ELR (cell line): ENCODE measurements at places on chromosomes 3 and 15.

GRCh38 chr3:11384074-11384473 is 111.9 kb downstream of the ATG7 start:
- no peak for DNase-seq

- no peak for DNase-seq
Measured at GRCh38 chr3:46501702-46502101, 3.9 kb downstream of the RTP3 start.

DNA sequence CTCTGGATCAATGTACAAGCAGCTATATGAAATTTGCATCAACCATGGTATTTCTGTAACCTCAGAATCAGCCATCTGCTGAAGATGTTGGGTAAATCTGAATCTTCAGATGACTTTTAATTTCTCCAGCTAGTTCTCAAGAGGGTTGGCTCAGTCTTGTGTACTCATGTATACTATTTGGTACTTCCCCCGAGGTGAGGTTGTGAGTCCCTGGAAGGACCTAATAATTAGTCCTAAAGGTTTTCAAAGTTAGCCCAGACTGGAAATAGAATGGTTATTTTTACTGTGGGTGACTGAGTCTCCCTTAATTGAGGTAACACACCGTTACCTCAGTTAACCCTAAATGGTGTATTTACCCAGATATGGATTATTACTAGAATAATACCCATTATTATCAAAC is 104.3 kb upstream of the THSD4 start:
- no peak for DNase-seq

GRCh38 chr3:116442331-116443021 is 2.8 kb downstream of the LSAMP start:
- no peak for DNase-seq

DNA sequence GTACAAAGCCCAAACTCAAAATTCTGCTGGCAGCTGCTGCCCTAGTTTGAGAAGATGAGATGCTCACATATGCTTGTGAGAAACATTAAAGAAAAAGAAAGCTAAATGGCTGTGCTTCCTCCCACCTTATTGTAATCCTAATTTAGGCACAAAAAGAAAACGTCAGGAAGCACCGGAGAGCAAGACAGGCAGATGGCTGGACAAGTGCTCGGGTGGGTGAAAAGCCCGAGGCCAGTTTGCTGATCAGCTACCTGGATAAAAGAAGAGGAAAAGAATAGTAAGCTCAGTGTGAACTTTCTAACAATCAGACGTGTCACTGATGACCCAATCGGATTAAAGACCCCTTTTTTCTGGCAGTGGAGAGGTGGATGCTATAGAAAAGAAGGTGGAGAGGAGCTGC is 368.0 kb upstream of the ATP10A start:
- DNase-seq = no peak

DNA sequence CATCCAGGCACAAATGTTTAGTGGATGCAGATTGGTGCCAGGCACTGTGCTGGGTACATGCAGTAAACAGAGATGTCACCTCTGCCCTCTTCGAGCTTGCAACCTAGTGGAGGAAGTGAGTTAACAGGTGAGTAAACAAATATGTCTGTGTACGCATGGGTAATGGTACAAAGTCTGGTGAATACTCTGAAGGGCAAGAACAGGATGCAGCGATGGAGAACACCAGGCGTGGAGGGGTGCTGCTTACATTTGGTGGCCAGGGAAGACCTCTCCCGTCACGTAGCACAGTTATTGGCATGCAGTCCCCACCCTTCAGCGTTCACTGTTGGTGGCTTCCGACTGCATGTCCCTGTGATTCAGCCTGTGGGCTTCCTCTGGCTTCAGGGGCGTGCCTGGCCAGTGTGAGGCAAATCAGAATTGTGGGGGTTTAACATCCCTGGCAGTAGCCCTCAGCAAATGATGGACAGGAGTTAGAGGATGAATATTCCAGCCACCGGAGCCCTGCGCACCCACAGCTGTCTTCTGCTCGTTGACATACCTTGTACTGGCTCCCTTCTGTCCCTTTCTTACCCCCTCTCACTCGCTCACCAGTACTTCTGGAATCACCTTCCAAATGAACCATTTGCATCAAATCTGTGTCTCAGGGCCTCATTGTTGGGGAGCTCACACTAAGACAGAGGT is 9.1 kb upstream of the HDAC11 start:
- no peak for DNase-seq

DNA sequence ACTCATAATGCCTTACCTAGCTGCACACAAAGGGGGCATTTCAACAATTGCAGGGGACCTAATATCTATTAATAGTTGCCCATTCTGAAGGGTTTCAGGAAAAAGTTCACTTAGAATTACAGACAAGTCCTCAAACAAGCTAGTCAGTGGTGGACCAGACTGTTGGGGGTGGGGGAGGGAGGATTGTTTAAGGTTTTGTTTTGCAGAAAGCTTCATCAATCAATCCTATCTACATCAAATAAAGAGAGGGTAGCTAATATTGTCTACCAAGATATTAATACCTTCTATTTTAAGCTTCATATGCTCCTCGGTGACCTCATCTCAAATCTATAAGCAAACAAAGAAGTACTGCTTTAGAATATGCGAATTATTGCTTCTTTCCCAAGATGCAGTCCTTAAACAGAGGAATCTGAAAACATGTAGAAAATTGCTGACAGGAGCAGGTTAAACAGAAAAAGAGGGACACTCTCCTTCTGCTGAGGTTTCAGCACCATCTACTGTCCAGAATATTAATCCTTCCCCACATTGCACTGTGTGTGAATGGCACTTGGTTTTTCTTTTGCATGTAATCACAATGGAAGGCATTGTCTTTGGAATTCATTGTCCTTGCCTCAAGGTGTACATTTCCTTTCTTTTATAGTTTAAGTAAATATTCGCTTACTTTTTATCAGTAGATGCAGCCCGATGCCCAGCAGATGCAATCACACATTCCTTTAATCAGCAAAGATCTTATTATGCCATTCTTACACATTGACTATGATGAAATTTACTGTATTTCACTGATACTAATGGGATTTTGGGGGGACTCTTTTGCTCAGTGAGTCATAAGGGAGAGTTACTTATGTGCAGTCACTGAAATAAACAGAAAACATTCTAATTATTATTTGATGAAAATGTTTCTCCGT is 94.7 kb downstream of the IL5RA start:
- DNase-seq = no peak

DNA sequence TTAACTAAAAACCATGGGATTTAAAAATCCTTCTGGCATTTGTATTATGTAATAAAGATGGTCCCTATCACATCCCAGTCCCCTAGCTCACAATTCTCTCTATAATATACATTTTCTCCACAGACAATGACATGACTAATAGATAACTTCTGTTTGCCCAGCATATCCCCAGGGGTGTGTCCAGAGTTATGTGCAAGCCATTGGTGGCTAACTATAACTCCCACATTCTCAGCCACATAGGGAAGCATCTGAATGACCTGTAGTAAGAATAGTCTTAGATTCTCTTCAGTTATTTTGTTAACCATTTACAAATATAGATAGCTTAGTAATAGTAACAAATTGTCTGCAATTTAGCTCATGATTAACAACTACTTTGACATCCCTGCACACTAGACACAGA is 52.2 kb upstream of the RBSN start:
- DNase-seq = no peak

DNA sequence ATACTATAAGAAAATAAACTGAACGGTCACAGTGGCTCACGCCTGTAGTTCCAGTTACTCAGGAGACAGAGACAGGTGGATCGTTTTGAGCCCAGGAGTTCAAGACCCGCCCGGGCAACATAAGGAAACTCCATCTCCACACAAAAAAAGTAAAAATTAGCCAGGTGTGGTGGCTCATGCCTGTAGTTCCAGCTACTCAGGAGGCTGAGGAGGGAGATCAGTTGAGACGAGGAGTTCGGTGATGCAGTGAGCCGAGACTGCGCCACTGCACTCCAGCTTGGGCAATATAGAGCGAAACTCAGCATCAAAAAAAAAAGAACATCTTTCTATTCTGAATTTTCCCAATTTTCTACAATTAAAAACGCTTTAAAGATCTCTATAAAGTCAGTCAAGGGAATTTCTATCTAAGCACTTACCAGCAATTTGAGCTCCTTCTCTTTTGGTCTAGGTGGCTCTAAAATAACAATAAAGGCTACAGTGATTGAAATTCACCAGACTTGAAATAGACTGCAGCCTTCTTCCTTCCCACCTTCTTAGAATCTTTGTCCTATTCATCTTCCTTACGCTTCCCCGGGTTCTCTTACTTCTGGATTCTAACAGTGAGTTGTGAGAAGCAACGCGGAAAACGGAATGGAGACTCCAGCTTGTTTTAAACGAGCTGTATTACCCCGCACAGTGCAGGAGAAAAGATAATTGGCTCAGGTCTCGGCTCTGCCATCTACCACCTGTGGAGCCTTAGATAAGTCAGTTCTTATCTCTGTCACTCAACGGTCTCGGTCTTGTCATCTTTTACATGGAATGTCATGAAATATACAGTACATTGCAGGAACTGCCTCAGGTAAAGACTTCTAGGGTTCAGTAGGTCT is 812 bp upstream of the SEC62 start:
- DNase-seq = no peak

- DNase-seq = peak; percentile 90
Measured at GRCh38 chr3:64049136-64049535, 25.8 kb upstream of the PSMD6 start.

DNA sequence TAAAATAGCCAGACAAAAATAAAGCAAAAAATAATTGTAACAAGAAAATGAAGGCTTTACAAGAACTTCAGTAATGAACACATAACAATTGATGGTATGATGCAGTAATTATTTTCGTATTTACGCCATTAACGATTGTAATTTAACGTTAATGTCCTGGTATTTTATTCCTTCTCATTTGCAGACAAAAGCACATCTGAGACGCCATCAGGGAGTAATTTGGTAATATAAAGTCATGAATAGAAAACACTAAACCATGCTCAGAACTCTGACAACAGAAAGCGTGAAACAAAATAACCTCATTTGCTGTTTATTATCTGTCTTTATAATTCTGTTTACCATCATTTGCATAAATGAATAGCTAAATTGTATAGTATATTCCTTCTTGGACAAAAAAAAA is 336.6 kb upstream of the THRB start:
- no peak for DNase-seq

DNA sequence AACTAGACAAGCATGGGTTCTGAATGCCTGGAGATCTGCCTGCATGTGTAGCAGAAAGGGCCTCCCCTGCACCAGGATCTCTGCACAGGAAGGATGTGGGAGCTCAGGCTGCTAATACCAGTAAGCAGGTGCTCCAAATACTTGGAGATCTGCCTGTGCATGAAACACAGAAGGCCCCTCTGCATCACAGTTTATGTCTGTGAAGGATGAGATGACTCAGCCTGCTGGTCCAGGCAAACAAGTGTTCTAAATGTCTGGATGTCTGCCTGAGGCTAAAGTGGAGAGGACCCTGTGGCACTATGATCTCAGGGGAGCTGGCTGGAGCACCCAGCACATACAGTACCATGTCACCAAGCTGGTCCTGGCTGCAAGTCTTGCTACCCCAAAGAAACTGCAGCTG is 678.8 kb downstream of the MCTP2 start:
- DNase-seq = no peak

DNA sequence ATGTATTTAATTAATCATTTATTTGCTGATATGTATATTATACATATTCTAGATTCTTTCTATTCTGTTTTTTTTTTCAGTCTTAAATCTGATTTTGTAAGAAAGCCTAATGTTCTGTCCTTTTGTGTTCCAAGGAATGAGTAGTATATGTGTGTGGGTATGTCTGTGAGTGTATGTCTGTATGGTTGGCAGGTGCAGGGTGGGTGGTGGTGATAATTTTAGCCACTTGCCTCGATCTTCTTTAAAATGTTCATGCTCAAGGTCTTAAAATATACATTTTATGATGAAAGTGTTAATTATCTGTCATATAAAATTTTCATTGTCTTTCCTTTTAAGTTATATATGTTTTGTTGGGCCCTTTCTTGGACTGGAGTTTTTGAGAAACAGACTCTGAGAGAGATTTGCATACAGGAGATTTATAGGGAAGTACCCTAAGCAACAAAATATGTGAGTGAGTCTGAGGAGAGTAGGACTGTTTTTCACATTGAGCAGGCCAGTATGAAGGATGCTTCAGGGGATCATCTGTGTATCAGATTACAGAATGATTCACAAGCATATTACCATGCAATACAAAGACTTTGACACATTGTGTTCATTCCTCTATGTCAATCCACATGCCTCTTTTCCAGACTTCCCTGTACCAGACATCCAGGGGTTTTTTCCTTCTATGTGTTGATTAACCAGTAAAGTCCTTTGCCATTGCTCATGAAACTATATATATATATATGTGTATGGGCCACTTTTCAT is 211.0 kb upstream of the DPPA4 start:
- peak; percentile 62 for DNase-seq

- DNase-seq = peak; percentile 39
Measured at GRCh38 chr3:30894521-30895251, at the start of gene GADL1. GADL1 (minus strand) TSS chr3:30894661; CDS start chr3:30894614, 47 bp downstream.

- DNase-seq = peak; percentile 73
Measured at GRCh38 chr3:125585595-125586223, 9.6 kb downstream of the OSBPL11 start.

DNA sequence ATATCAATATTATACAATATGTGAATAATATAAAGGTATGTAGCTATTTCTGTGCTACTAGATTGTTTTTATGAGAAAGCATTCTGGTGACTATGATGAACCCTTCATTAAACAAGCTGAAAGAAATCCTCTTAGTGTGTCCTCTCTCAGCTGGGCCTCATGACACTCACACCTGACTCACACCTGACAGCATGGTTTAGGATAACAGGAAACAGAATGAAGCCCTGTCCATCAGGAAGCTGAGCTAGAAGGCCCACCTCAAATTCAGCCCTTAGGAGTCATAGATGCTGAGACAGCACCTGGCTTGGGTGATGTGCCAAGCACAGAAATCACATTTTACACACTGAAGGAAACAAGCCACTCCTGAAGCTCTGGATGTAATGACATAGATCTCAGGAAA is 30.8 kb downstream of the CHCHD4 start:
- DNase-seq = no peak

GRCh38 chr15:77012868-77013267 is 17.9 kb downstream of the PSTPIP1 start:
- no peak for DNase-seq

GRCh38 chr3:153319705-153320554 is 157.9 kb downstream of the RAP2B start:
- no peak for DNase-seq

DNA sequence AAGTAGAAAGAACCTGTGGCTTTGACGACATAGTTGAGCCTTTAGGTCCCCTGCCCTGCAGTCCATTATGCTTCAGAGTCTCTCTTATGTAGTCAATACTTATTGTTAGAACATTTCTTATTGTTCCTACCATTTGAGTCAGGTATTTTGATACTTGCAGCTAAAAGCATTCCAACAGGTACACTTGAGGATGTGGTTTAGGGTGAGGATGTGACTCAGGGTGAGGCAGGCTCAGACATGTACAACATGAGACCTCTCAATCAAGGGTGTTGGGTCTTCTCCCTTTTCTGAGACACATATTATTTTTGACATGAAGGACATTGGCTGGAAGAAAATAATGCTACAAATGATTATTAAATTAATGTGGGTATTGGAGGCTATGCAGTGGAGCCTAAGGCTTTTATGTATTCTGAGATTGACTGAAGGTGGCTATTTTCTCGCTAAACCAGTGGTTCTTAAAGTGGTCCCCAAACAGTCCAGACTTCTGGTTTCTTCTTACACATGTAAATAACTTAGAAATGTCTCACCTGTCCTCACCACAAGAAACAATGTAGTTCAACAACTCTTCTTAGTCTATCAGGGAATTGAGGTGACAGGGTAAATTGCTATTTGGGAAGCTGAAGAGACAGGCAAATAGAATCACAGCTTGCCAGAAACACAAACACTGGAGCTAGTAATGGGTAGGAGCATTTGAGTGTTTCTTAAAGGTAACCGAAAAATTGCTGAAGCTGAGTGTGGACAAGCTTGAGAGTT is 135.5 kb upstream of the ZPLD1 start:
- peak; percentile 37 for DNase-seq
